Activated CD4-positive, alpha-beta T cell treated with anti-CD3 and anti-CD28 coated beads, Interleukin-2, amount 50 U/mL, for 24 hours (primary cell): ENCODE measurements at places on chromosomes 5 and 9.

DNA sequence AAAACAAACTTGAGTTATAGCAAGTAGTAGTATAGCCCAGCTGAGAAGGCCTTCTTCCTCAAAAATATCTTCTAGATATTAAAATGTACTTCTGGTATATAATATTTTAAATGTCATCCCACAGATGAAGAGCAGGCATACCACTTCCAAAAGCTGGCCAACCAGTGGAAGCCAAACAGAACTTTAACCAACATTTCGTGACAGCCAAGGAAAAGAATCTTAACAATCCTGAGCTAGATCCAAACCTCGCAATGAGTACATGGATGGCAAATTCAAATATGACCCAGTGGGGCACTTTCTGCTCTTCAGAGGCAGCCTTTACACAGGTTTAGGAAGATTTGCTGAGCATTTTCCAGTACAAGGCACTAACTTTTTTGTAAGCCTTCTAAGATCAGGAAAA lies 91.8 kb upstream of the ACO1 start:
- no peak for DNase-seq

DNA sequence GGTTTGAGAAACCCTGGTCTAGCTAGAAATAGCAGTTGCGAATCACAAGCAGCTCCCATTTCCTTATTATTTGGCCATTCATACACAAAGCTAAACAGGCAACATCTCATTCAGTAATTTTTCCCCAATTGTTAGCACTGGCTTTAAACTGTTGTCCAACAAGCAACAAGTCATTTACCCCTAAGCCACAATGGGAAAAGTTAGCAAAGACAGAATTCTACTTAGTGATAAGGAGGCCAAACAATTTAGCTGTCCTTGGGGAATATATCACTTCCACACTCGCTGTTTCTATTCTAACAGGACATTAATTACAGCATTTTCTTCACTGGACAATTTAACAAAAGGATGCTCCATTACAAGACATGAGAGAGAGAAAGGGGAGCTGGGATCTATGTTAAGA lies 2.8 kb downstream of the MYO10 start:
- DNase-seq: no peak

GRCh38 chr5:107652839-107653607 lies 17.7 kb downstream of the EFNA5 start:
- no peak for DNase-seq

- DNase-seq: no peak
Observed at GRCh38 chr5:147626464-147626863, 116.6 kb upstream of the DPYSL3 start.

DNA sequence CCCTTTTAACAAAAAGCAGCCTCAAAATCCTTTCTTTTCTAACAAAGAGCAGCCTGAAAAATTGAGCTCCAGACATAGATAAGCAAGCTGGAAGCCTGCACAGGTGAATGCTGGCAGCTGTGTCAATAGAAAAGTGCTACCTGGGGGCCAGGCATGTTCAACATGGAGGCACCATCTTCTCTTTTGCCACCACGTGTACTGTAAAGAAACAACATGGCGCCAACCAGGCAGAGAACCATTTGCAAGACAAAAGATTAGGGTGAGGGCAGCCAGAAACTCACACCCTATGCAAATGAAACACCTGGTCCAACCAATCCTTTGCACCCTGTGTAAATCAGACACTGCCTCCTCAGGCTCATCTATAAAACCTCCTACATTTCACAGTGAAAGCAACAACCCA lies 96.0 kb downstream of the ACTL7B start:
- DNase-seq: no peak

- no peak for DNase-seq
Observed at GRCh38 chr5:133232435-133232834, 180.6 kb downstream of the HSPA4 start.

- no peak for DNase-seq
Observed at GRCh38 chr5:89504051-89504450, 621.1 kb upstream of the MEF2C start.
